ENCODE measurements at places on chromosomes 13 and 19.

DNA sequence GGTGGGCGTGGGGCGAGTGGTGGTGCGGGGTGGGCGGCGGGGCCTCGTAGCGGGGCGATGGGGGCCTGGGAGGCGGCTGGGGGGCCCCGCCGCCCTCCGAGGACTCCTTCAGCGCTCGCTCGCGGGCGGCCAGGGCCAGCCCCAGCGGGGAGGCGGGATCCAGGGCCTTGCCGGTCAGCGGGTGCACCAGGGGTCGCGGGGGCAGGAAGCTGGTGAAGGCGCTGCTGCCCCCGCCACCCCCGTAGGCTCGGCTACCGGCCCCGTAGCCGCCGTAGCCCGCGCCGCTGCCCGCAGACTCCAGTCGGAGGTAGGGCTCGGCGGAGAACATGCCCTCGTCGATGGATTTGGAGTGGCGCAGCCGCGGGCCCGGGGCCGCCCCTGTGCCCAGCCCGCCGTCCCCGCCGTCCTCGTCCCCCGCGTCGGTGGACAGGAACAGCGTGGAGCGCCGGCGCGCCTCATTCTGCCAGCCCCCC is 18.6 kb downstream of the C19orf81 start:
- no peak for DNase-seq

DNA sequence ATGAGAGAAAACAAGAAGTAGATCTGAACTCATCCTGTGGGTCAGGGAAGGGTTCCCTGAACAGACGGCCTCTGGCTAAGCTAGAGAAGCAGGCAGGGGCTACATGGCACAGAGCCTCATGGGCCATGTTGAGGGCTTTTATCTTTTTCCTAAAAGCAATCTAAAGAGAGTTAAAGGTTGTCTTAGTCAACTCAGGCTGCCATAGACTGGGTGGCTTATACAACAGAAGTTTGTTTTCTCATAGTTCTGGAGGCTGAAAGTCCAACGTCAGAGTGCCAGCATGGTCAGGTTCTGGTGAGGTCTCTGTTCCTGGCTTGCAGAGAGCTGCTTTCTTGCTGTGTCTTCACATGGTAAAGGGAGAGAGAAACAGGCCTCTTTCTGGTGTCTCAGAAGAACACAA is 2.9 kb upstream of the MBNL2 start:
- no peak for DNase-seq

- DNase-seq = no peak
These were observed 2.3 kb upstream of the ZNF837 start for GRCh38 chr19:58382997-58383603.

DNA sequence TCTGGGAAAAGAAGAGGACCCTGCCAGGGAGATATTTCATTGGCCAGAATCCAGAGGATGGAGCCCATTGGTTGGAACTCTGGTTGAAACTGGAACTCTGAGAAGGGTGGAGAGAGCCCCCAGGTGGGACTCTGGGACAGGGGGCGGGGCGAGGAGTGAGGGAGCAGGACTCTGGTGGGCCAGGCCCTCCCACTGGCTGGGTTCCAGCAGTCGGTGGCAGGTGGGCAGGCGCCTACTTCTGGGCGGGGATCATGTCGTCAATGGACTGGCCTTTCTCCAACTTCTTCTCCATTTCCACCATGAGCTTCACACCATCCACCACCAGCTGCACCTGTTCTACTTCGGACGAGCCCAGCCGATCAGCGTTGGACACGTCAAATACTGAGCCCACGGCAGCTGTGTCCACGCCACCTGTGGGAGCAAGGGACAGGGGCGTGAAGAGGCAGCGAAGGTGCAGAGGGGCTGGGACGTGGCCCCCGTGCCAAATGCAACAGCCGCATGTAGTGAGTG is 16.1 kb downstream of the CKM start:
- DNase-seq = no peak

DNA sequence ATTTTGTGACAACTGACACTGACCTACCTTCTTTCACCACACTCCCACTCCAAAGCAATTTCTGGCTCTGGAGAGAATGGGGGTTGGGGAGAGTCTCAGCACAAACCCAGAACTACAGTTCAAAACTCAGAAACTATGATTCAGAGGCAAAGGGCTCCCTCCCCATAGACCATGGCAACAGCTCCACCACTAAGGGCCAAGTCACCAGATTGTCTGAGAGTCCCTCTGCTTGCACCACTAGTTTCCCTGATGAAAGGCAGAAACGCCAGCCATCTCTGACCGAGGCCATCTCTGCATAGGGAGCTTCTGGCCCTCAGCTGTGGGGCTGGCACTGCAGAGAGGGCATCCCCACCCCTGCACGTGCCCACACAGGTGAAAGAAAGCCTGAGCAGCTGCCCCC is 112.4 kb upstream of the VSTM2B start:
- DNase-seq = no peak
